A673 (cell line): ENCODE measurements at places on chromosomes 13 and 19. TPM values are rescaled to one million over a fixed set of nuclear protein-coding genes. Genes with fewer than 3 reads are reported as not detected.
A peak's percentile ranks its signal among the peaks of the same experiment; 100 is the strongest.

The APOC4 gene
- total RNA-seq, result not detected in 2 replicates

- H3K27me3 ChIP-seq, result no peaks in the 10 kb centered on the region
- no peaks in the 10 kb centered on the region for H3K36me3 ChIP-seq
- H3K4me1 ChIP-seq, result peaks cover 43% of the 10 kb centered on the region
- no peak for DNase-seq
Observed at GRCh38 chr19:30449078-30449590, 77.0 kb downstream of the ZNF536 start.

GRCh38 chr19:8567522-8568172 is 9.6 kb downstream of the MYO1F start:
- no peaks in the 10 kb centered on the region for H3K4me1 ChIP-seq
- H3K27ac ChIP-seq, result no peak overlapping the region
- H3K36me3 ChIP-seq, result no peaks in the 10 kb centered on the region
- no peak for DNase-seq
- no peak overlapping the region for H3K4me3 ChIP-seq
- H3K27me3 ChIP-seq, result no peaks in the 10 kb centered on the region

DNA sequence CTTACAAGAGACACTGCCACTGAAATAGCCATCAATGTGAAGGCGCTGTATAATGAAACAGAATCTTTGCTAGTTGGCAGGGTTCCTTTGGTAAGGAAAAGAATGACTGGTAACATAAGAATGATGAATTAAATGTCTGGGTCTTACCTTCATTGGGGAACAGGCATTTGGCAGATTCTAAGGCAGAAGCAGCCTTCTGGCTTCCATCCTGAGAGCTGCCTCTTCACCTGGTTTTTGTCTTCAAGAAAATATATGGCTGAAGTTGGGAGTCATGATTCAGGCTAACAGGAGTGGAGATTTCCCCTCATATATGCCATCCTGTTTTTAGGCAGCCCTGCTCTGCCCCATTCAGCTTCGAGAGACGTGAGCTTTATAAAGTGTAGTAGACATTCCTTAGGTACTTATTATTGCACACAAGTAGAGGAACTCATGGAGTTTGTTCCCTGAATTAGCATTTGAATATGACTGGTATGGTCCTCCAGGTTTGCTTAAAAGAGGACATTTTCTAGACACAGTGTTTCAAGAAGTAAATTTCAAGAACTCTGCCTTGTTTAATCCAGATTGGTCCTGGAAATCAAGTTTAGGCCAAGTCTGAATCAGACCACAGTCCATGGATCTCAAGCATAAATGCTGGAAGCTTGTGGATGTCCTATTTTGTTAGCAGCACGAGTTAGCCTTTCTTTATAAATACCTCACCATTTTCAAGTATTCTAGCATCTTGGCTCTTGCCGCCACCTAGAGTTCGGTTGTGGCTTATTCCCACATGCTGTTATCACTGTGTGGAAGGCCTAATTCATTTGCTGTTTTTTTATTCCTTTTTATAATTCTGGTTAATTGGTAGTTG is 56.2 kb upstream of the AKAP11 start:
- no peak overlapping the region for H3K27ac ChIP-seq
- no peaks in the 10 kb centered on the region for H3K27me3 ChIP-seq

DNA sequence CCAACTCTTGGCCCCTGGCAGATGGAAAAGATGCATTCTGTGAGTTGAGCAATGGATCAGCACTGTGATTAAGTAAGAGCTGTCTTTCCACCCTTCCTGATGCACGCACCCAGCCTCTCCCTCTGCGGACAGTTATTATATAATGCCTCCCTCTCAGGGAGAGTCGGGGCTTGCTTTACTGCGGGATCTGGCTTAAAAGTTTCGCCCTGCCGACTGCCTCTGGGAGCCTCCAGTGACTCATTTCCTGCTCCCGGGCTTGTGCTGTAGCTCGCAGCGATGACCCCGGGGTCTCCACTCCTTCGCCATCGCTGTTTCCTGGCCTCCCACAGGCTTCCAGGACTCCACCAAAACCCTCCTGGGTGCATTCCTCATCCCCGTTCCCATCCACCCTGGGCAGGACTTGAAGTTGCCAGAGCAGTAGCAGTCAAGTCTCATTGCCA is 107.4 kb upstream of the SLC7A1 start:
- H3K27ac ChIP-seq, result no peak overlapping the region
- H3K4me3 ChIP-seq, result no peak overlapping the region
- H3K4me1 ChIP-seq, result peaks cover 8% of the 10 kb centered on the region
- no peaks in the 10 kb centered on the region for H3K27me3 ChIP-seq
- DNase-seq, result peak; percentile 76

The ZNF443 gene
- 4.3 and 5.2 TPM in 2 replicates for total RNA-seq

- H3K4me3 ChIP-seq, result peak overlapping the region; percentile 90
- peaks cover 6% of the 10 kb centered on the region for H3K36me3 ChIP-seq
- no peak overlapping the region for H3K27ac ChIP-seq
- no peak for DNase-seq
Observed at GRCh38 chr19:19670070-19670551, 1.5 kb downstream of the ZNF101 start.

GRCh38 chr19:6736169-6736916 is 1.0 kb downstream of the GPR108 start:
- H3K4me1 ChIP-seq, result peaks cover 29% of the 10 kb centered on the region
- H3K36me3 ChIP-seq, result no peaks in the 10 kb centered on the region
- no peaks in the 10 kb centered on the region for H3K27me3 ChIP-seq

The ZNF625 gene
- total RNA-seq, result 9.1 and 11.1 TPM in 2 replicates

The SIGLEC10 gene
- not detected in 2 replicates for total RNA-seq
